Bladder microvascular endothelial cell (primary cell): ENCODE measurements at places on chromosomes 7 and 10. TPM values are rescaled to one million over a fixed set of nuclear protein-coding genes. Genes with fewer than 3 reads are reported as not detected.

Gene BTBD16
- total RNA-seq: not detected in 2 replicates

Gene HKDC1
- total RNA-seq: 0.06 and 0.16 TPM in 2 replicates

Gene STEAP1B
- total RNA-seq: 11.4 and 25.3 TPM in 2 replicates

Gene IL6
- total RNA-seq: 0.38 and 2.1 TPM in 2 replicates

Gene CADPS2
- 43.5 and 62.1 TPM in 2 replicates for total RNA-seq

Gene LHPP
- total RNA-seq: 3.8 and 4.4 TPM in 2 replicates

Gene MACC1
- not detected in 2 replicates for total RNA-seq

Gene GPER1
- total RNA-seq: 0.32 and 1.1 TPM in 2 replicates

Gene ANKRD7
- 0.16 and 0.25 TPM in 2 replicates for total RNA-seq

Gene UFSP1
- total RNA-seq: 1.9 and 2.0 TPM in 2 replicates

Gene LIPM
- not detected in 2 replicates for total RNA-seq

Gene UCN3
- not detected in 2 replicates for total RNA-seq

Gene C1QL3
- total RNA-seq: under 0.01 and 0.06 TPM in 2 replicates

Gene GJD4
- total RNA-seq: not detected in 2 replicates

Gene FKBP6
- total RNA-seq: not detected in 2 replicates

Gene ZNF425
- 1.3 and 2.1 TPM in 2 replicates for total RNA-seq

Gene AGAP9
- total RNA-seq: 0.16 and 1.8 TPM in 2 replicates

Gene AMZ1
- under 0.01 and 0.06 TPM in 2 replicates for total RNA-seq

Gene CPA4
- 0.25 TPM in 1 of 2 replicates, not detected in the other for total RNA-seq

Gene PTN
- total RNA-seq: 0.16 TPM in 1 of 2 replicates, not detected in the other

Gene HTRA1
- 38.7 and 137 TPM in 2 replicates for total RNA-seq

Gene CCDC172
- not detected in 2 replicates for total RNA-seq

Gene ERVW-1
- not detected in 2 replicates for total RNA-seq

Gene PRSS1
- not detected in 2 replicates for total RNA-seq

Gene ZNF716
- total RNA-seq: not detected in 2 replicates

Gene GDF2
- not detected in 2 replicates for total RNA-seq

Gene GPR26
- total RNA-seq: not detected in 2 replicates

Gene AOAH
- 0.57 TPM in 1 of 2 replicates, not detected in the other for total RNA-seq

Gene NOS3
- total RNA-seq: 20.9 and 58.7 TPM in 2 replicates

Gene NPSR1
- total RNA-seq: not detected in 2 replicates

Gene ASAH2
- total RNA-seq: 0.31 and 0.49 TPM in 2 replicates

Gene TMEM184A
- total RNA-seq: 0.13 TPM in 1 of 2 replicates, not detected in the other

Gene PTCD1
- total RNA-seq: 3.6 and 5.8 TPM in 2 replicates

Gene PNLIPRP2
- not detected in 2 replicates for total RNA-seq

Gene BTAF1
- total RNA-seq: 22.8 and 51.0 TPM in 2 replicates

Gene MMP21
- total RNA-seq: 0.57 TPM in 1 of 2 replicates, not detected in the other

Gene STK31
- total RNA-seq: 0.13 TPM in 1 of 2 replicates, not detected in the other

Gene ARHGAP22
- total RNA-seq: 20.2 and 23.8 TPM in 2 replicates

Gene DKK1
- total RNA-seq: 10.2 and 21.4 TPM in 2 replicates

Gene SEMA3C
- 0.16 and 0.44 TPM in 2 replicates for total RNA-seq

Gene CNPY1
- total RNA-seq: not detected in 2 replicates
